ENCODE measurements at places on chromosomes 12 and 14. TPM values are rescaled to one million over a fixed set of nuclear protein-coding genes. Genes with fewer than 3 reads are reported as not detected.

- no peak overlapping the region for H3K4me3 ChIP-seq
- no peak overlapping the region for H3K27ac ChIP-seq
- H3K27me3 ChIP-seq: no peaks in the 10 kb centered on the region
- DNase-seq: no peak
- peaks cover 12% of the 10 kb centered on the region for H3K4me1 ChIP-seq
- H3K36me3 ChIP-seq: peaks cover 88% of the 10 kb centered on the region
Measured at GRCh38 chr14:103341250-103342129, 7.5 kb downstream of the EIF5 start.

DNA sequence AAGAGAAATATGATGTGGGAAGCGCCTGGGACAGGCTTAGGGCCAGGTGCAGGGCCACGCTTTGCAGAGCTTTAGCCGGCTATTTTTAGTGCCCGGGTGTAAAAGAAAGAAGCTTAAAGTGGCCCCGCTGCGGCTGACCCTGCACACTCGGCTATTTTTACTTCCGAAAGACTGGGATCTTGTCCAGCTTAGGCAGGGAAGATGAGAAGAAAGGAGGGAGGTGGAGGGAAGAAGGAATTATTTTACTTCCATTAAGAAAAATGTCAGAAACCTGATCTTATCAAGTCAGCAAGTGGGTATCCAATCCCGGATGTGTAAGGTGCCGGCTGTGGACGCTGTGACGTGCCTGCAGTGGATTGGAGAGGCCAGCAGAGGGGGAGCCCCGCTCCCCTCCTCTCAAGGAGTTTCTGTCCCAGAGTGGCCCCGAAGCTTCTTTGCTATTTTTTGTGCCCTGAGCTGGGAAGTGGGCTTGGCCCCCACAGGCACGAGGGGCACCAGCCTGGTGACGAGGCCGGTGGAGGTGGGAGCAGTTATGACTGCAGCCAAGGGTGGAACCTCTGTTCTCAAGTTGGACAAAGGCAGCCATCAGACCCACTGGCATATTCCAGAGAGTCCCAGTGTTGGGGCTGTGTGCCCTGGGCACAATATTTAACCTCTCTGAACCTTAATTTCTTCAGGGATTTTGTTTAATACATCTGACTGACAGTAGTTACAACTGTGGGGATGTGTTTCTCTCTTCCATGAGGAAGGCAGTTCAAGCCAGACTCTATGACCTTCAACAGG, 97.7 kb downstream of the ESRRB start:
- no peak overlapping the region for H3K27ac ChIP-seq
- no peaks in the 10 kb centered on the region for H3K36me3 ChIP-seq
- no peaks in the 10 kb centered on the region for H3K4me1 ChIP-seq
- peaks cover 13% of the 10 kb centered on the region for H3K27me3 ChIP-seq
- DNase-seq: no peak

DNA sequence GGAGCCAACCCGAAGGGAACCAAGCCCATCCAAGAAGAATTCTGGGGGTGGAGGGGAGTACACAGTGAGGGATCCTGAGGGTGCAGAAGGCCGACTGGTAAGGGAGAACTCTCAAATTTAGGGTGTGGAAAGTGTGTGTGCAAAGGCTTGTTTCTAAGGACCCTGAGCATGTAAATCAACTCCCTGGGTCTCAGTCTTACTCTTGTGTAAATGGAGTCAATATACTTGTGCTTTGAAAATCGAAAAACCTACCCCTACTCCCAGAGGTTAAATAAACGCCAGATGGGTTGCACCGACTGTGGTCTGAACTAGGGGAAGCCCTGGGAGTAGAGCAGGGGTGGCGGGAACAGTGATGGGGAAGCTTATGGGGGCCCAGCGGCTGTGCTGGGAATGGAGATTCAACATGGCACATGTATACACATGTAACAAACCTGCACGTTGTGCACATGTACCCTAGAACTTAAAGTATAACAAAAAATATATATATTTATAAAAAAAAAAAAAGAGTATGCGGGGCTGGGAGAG, 6.0 kb downstream of the B4GALNT1 start:
- H3K4me3 ChIP-seq: no peak overlapping the region
- DNase-seq: no peak
- H3K36me3 ChIP-seq: no peaks in the 10 kb centered on the region

GRCh38 chr14:105205673-105206208, 24.6 kb upstream of the NUDT14 start:
- no peak overlapping the region for H3K27ac ChIP-seq
- H3K27me3 ChIP-seq: peaks cover 2% of the 10 kb centered on the region
- peaks cover 14% of the 10 kb centered on the region for H3K4me1 ChIP-seq
- no peak overlapping the region for H3K4me3 ChIP-seq
- DNase-seq: no peak

DNA sequence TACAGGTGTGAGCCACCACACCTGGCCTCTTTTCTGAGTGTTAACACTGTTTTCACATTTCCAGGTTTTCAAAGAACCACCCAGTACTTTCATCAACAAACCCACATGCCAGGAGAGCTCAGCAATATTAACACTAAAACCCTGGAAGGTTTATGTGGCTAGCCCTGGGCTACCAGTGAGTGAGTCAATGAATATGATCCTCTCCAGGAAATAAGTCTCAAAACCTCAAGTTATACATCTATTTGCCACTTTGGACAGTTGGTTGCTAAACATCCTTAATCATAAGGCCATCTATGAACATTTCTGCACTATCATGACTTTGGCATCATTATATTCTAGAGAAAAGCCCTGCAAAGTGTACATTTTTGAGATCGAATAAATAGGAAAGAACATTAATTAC, 6.3 kb upstream of the CDKL1 start:
- no peaks in the 10 kb centered on the region for H3K27me3 ChIP-seq
- no peak overlapping the region for H3K27ac ChIP-seq
- H3K4me1 ChIP-seq: peaks cover 25% of the 10 kb centered on the region
- no peaks in the 10 kb centered on the region for H3K36me3 ChIP-seq

DNA sequence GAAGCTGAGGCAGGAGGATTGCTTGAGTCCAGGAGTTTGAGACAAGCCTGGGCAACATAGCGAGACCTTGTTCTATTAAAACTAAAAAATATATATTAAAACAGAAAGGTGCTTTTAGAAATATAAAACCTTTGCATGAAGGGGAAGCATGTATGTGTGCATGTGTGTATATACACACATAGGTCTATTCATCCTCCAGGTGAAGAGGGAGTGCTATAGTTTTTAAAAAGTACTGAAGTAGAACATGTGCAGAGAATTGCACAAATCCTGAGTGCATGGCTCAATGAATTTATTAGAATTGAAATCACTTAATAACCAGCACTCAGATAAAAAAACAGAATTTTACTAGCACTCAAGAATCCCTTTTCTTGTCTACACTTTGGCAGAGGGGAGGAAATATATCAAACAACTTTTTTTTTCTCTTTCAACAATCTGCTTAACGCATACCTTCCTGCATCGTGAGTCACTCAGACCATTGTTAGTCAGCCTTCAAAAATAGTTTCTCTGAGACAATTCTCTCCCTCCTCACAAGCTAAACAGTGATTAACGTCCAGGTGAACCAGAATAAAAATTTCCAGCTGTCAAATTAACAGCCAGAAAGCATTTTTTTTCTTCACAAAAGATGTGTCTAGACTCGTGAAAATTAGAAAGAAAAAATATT, 17.7 kb upstream of the NEDD1 start:
- H3K36me3 ChIP-seq: no peaks in the 10 kb centered on the region
- H3K4me1 ChIP-seq: no peaks in the 10 kb centered on the region
- H3K4me3 ChIP-seq: no peak overlapping the region
- no peak for DNase-seq

GRCh38 chr12:93103154-93103553, 174.1 kb upstream of the EEA1 start:
- DNase-seq: no peak
- H3K27ac ChIP-seq: no peak overlapping the region
- no peaks in the 10 kb centered on the region for H3K36me3 ChIP-seq
- H3K4me1 ChIP-seq: peaks cover 6% of the 10 kb centered on the region
- no peaks in the 10 kb centered on the region for H3K27me3 ChIP-seq

Gene ASCL1
- total RNA-seq: not detected

Gene P2RX2
- not detected for total RNA-seq

DNA sequence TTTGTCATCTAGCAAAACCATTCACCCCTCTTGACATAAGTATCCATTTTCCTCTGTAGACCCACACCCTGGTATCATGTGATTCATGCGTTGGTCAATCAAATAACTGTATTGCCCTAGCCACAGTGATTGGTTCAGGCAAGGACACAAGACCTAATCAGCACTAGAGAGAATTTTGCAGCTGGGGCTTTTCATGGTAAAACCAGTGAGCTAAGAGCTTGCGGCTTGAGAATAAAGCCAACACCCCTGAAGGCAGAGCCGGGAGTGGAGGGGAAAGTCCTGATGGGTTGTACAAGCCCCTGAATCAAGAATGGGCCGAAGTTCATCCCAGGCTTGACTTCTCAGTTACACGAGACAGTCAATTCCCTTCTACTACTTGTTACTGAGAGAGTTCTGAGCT, 33.2 kb upstream of the LTBP2 start:
- DNase-seq: no peak
- H3K4me1 ChIP-seq: no peaks in the 10 kb centered on the region
- H3K27me3 ChIP-seq: peaks cover 7% of the 10 kb centered on the region
- no peaks in the 10 kb centered on the region for H3K36me3 ChIP-seq

GRCh38 chr14:29799464-29800095, 128.1 kb downstream of the PRKD1 start:
- peak overlapping the region; percentile 48 for H3K4me3 ChIP-seq
- no peaks in the 10 kb centered on the region for H3K27me3 ChIP-seq
- no peaks in the 10 kb centered on the region for H3K36me3 ChIP-seq
- no peak for DNase-seq
- peak overlapping the region; percentile 2 for H3K27ac ChIP-seq
- H3K4me1 ChIP-seq: peaks cover 15% of the 10 kb centered on the region

Gene FAIM2
- total RNA-seq: not detected

- H3K36me3 ChIP-seq: no peaks in the 10 kb centered on the region
- H3K4me3 ChIP-seq: no peak overlapping the region
- DNase-seq: no peak
- no peak overlapping the region for H3K27ac ChIP-seq
Measured at GRCh38 chr12:48219631-48220030, 16.5 kb upstream of the OR10AD1 start.

- no peak for DNase-seq
- no peaks in the 10 kb centered on the region for H3K4me1 ChIP-seq
- no peaks in the 10 kb centered on the region for H3K36me3 ChIP-seq
Measured at GRCh38 chr12:52319097-52319496, 2.1 kb downstream of the KRT83 start.

Gene GPR137C
- 0.05 TPM for total RNA-seq

DNA sequence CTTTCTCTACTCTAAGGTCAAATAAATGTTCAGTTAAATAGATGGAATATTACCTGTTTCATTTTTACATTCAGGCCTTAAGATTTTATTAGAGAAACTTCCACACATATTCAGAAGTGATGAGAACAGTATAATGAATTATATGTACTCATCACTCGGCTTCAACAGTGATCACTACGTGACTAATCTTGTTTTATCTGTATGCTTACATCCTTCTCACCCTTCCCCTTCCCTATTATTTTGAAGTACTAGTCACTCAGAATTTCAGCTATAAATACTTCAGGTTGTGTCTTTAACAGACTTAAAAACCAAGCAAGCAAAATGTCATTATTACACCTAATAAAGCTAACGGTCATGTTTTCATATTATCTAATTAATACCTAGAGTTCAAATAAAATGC, 34.9 kb downstream of the ETV6 start:
- H3K4me3 ChIP-seq: no peak overlapping the region
- H3K36me3 ChIP-seq: peaks cover 3% of the 10 kb centered on the region
- DNase-seq: no peak
- H3K27me3 ChIP-seq: no peaks in the 10 kb centered on the region
- peaks cover 69% of the 10 kb centered on the region for H3K4me1 ChIP-seq

GRCh38 chr12:26489908-26490307, 294.5 kb downstream of the SSPN start:
- H3K4me1 ChIP-seq: no peaks in the 10 kb centered on the region
- H3K36me3 ChIP-seq: peaks cover 64% of the 10 kb centered on the region
- H3K27ac ChIP-seq: no peak overlapping the region
- H3K27me3 ChIP-seq: no peaks in the 10 kb centered on the region
- DNase-seq: no peak

Gene KLRC1
- total RNA-seq: not detected

DNA sequence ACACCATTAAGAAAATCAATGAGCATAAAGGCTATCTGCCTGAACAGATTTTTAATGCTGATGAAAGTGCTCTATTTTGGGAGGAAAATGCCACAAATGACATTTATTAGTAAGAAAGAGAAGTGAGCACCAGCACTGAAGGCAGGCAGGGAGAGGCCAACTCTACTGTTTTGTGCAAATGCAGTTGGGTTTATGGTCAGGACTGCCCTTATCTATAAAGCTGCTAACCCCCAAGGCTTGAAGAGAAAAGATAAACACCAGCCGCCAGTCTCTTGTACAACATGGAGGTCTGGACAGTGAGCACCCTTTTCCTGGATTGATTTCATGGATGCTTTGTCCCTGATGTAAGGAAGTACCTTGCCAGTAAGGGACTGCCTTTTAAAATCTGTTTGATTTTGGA, 246.8 kb upstream of the SFSWAP start:
- no peak for DNase-seq
- no peak overlapping the region for H3K27ac ChIP-seq
- no peaks in the 10 kb centered on the region for H3K36me3 ChIP-seq

GRCh38 chr14:57869617-57870016, 3.7 kb upstream of the SLC35F4 start:
- DNase-seq: no peak
- H3K27ac ChIP-seq: no peak overlapping the region
- H3K36me3 ChIP-seq: no peaks in the 10 kb centered on the region
- H3K4me3 ChIP-seq: no peak overlapping the region

DNA sequence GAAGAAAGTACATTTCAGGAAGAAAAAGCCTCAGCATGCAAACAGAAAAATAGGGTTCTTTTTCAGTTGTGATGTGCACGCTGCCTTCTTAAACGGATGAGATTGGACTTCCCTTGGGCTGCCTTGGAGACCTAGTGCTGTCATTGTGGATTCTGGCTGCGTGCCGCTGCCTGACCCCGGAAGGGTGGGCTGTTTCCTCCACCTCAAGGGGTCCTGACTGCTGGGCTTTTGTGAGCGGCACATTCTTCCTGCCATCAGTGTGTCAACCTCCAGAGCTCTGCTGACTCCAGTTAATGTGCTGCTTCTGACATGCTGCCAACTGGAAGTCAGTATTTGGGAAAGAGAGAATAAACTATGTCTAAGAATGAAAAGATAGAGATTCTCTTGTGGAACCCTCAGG, 25.1 kb downstream of the CCNK start:
- no peaks in the 10 kb centered on the region for H3K27me3 ChIP-seq
- DNase-seq: no peak
- H3K4me1 ChIP-seq: no peaks in the 10 kb centered on the region
- peaks cover 92% of the 10 kb centered on the region for H3K36me3 ChIP-seq
- H3K4me3 ChIP-seq: no peak overlapping the region
- no peak overlapping the region for H3K27ac ChIP-seq

Gene IAPP
- total RNA-seq: not detected

Gene PLEK2
- total RNA-seq: not detected
